GM23248 (cell line): ENCODE measurements at places on chromosomes 7 and 10. TPM values are rescaled to one million over a fixed set of nuclear protein-coding genes. Genes with fewer than 3 reads are reported as not detected.

Gene UPF2
- 10.2 and 14.1 TPM in 2 replicates for total RNA-seq

Gene TIMM23B
- total RNA-seq: 13.3 and 16.1 TPM in 2 replicates

Gene CLIP2
- total RNA-seq: 40.7 and 49.4 TPM in 2 replicates

Gene SFTPA2
- total RNA-seq: not detected in 2 replicates

Gene PON3
- total RNA-seq: 1.4 TPM in 1 of 2 replicates, not detected in the other

Gene ST8SIA6
- not detected in 2 replicates for total RNA-seq

Gene AFAP1L2
- not detected in 2 replicates for total RNA-seq

Gene CDK1
- total RNA-seq: 33.5 and 40.5 TPM in 2 replicates

Gene LIPN
- not detected in 2 replicates for total RNA-seq

Gene KLLN
- total RNA-seq: 1.1 TPM in 1 of 2 replicates, not detected in the other

Gene ABLIM1
- 0.54 and 4.3 TPM in 2 replicates for total RNA-seq
